ENCODE measurements at places on chromosomes 2 and 18. TPM values are rescaled to one million over a fixed set of nuclear protein-coding genes. Genes with fewer than 3 reads are reported as not detected.

DNA sequence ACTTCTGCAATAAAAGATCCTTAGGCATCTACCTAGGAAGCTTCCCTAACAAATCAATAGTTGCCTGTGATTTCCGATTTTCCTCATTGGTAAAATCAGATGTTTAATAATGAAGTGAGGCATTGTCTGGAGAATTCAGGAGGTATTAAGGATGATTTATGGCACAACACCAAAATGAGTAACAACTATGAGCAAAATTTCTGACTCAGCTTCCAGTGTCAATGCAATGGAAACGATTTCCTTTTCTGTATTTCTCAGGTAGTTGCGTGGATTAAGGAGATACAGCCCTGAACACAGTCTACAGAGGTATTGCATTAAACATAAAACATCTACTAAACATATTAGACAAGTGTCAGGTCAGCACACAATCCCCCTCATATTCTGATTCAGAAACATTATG is 99.5 kb downstream of the EPB41L3 start:
- H3K4me3 ChIP-seq = no peak overlapping the region
- no peak overlapping the region for H3K27ac ChIP-seq
- peaks cover 4% of the 10 kb centered on the region for H3K27me3 ChIP-seq
- no peaks in the 10 kb centered on the region for H3K36me3 ChIP-seq
- H3K4me1 ChIP-seq = no peaks in the 10 kb centered on the region

Gene NBAS
- 38.5 TPM for total RNA-seq

Gene AP1S3
- 17.4 TPM for total RNA-seq

GRCh38 chr18:49843778-49844625 is 30.7 kb upstream of the ACAA2 start:
- no peak for DNase-seq
- no peak overlapping the region for H3K27ac ChIP-seq
- no peaks in the 10 kb centered on the region for H3K36me3 ChIP-seq
- no peak overlapping the region for H3K4me3 ChIP-seq
- peaks cover 3% of the 10 kb centered on the region for H3K4me1 ChIP-seq

DNA sequence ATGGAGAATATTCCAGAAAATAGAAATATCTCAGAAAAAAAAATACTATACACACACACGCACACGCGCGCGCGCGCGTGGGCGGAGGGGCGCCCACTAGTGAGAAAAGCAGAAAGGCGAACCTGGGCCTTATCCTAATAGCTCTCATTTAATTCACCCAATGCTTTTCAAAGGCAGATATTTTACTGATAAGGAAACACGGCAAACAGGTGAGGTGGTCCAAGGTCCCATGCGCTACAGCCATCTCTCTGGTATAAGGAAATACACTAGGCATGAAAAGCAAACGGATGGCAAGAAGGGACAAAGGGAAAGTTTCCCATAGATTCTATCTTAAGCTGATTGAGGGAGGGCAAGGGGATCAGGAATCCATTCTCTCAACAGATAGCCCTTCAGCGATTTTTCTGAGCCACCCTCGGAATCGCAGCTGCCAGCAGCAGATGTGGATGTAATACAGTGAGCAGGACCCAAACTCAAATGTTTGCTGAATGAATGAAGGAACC is 136.7 kb downstream of the TMEM247 start:
- peak overlapping the region; percentile 95 for H3K4me3 ChIP-seq
- no peaks in the 10 kb centered on the region for H3K27me3 ChIP-seq
- peak overlapping the region; percentile 98 for H3K27ac ChIP-seq
- DNase-seq = no peak
- peaks cover 28% of the 10 kb centered on the region for H3K4me1 ChIP-seq
- peaks cover 15% of the 10 kb centered on the region for H3K36me3 ChIP-seq

DNA sequence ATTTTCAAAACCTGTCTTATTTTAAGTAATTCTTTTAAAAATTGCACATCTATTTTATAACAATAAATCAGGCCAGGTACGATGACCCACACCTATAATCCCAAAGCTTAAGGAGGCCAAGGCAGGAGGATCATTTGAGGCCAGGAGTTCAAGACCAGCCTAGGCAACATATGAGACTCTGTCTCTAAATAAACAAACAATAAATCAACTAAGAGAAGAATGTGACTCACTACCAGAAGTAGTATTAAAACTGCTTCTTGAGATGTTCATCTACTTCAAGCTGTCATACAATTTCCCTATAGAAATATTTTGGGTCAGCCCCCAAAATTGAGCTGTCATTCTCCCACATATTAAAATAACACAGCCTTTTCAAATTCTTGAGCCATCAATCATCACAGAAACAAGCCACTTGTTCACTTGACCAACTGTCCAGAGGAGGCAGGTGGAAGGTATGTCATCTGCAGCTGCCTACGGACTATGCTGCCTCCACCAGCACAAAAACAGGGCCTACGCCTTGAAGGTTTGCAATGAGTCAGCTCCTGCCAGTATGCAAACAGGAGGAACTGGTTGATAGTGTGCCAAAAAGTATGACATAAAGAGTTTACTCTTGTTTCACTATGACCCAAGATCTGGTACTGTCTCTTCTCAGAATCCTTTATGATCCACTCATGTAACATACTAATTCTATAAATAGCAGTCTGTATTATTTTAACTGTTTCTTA is 33.6 kb downstream of the KIDINS220 start:
- H3K27me3 ChIP-seq = no peaks in the 10 kb centered on the region
- no peak overlapping the region for H3K4me3 ChIP-seq
- peak; percentile 79 for DNase-seq
- peaks cover 19% of the 10 kb centered on the region for H3K4me1 ChIP-seq
- H3K27ac ChIP-seq = peak overlapping the region; percentile 76

Gene FNDC4
- total RNA-seq = not detected

Gene NFE2L2
- total RNA-seq = 63.5 TPM

GRCh38 chr18:36808681-36809080 is 20.1 kb downstream of the TPGS2 start:
- no peak overlapping the region for H3K27ac ChIP-seq
- DNase-seq = no peak
- no peaks in the 10 kb centered on the region for H3K27me3 ChIP-seq
- no peak overlapping the region for H3K4me3 ChIP-seq

- no peak overlapping the region for H3K27ac ChIP-seq
- DNase-seq = no peak
- H3K4me1 ChIP-seq = no peaks in the 10 kb centered on the region
- no peaks in the 10 kb centered on the region for H3K36me3 ChIP-seq
- H3K4me3 ChIP-seq = no peak overlapping the region
Measured at GRCh38 chr18:7020995-7021777, 96.4 kb downstream of the LAMA1 start.

GRCh38 chr18:55268628-55269275 is 309.5 kb upstream of the CCDC68 start:
- H3K27me3 ChIP-seq = no peaks in the 10 kb centered on the region
- DNase-seq = no peak
- no peak overlapping the region for H3K27ac ChIP-seq
- no peak overlapping the region for H3K4me3 ChIP-seq
- peaks cover 5% of the 10 kb centered on the region for H3K4me1 ChIP-seq

GRCh38 chr2:196473617-196474016 is 165.9 kb upstream of the CCDC150 start:
- H3K4me3 ChIP-seq = no peak overlapping the region
- H3K27ac ChIP-seq = no peak overlapping the region
- H3K27me3 ChIP-seq = peaks cover 19% of the 10 kb centered on the region
- no peaks in the 10 kb centered on the region for H3K36me3 ChIP-seq

GRCh38 chr2:168552450-168552856 is 96.4 kb downstream of the CERS6 start:
- H3K4me3 ChIP-seq = no peak overlapping the region
- no peaks in the 10 kb centered on the region for H3K27me3 ChIP-seq
- H3K4me1 ChIP-seq = peaks cover 4% of the 10 kb centered on the region
- H3K27ac ChIP-seq = no peak overlapping the region
- H3K36me3 ChIP-seq = peaks cover 18% of the 10 kb centered on the region

Gene RSAD2
- total RNA-seq = 2.4 TPM

Gene ABCG5
- total RNA-seq = not detected

GRCh38 chr18:27839141-27839540 is 337.8 kb downstream of the CDH2 start:
- H3K36me3 ChIP-seq = no peaks in the 10 kb centered on the region
- no peak overlapping the region for H3K27ac ChIP-seq
- no peaks in the 10 kb centered on the region for H3K4me1 ChIP-seq
- H3K27me3 ChIP-seq = no peaks in the 10 kb centered on the region

DNA sequence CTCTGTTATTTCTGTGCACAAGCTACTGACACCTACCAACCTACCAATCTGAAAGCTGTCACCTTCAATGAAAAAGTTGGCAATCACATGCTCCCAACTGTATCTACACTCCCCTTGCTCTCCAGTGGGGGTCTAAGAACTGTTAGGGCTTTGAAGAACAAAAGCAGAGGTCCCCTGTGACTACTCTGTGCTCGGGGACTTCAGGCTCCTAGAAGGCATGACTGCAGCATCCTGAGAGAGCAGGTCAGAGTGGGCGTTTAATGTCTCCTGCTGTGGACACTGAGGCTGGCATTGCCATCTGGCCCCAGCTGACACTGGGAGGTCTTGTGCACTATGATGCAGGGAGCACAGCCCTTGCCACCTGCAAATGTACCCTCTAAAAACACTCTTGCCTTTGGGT is 93.3 kb downstream of the ACTR2 start:
- H3K4me1 ChIP-seq = peaks cover 16% of the 10 kb centered on the region
- no peak overlapping the region for H3K27ac ChIP-seq

- no peak overlapping the region for H3K4me3 ChIP-seq
- peaks cover 4% of the 10 kb centered on the region for H3K4me1 ChIP-seq
- H3K27ac ChIP-seq = no peak overlapping the region
- H3K27me3 ChIP-seq = peaks cover 12% of the 10 kb centered on the region
Measured at GRCh38 chr2:180933332-180933731, 47.1 kb upstream of the UBE2E3 start.

- DNase-seq = no peak
- no peak overlapping the region for H3K27ac ChIP-seq
Measured at GRCh38 chr18:31946305-31947046, 3.5 kb upstream of the TRAPPC8 start.

GRCh38 chr18:42392416-42392815 is 437.4 kb downstream of the PIK3C3 start:
- no peaks in the 10 kb centered on the region for H3K36me3 ChIP-seq
- no peaks in the 10 kb centered on the region for H3K4me1 ChIP-seq
- H3K27ac ChIP-seq = no peak overlapping the region
- DNase-seq = no peak
